ENCODE measurements at places on chromosomes 1 and 21.

DNA sequence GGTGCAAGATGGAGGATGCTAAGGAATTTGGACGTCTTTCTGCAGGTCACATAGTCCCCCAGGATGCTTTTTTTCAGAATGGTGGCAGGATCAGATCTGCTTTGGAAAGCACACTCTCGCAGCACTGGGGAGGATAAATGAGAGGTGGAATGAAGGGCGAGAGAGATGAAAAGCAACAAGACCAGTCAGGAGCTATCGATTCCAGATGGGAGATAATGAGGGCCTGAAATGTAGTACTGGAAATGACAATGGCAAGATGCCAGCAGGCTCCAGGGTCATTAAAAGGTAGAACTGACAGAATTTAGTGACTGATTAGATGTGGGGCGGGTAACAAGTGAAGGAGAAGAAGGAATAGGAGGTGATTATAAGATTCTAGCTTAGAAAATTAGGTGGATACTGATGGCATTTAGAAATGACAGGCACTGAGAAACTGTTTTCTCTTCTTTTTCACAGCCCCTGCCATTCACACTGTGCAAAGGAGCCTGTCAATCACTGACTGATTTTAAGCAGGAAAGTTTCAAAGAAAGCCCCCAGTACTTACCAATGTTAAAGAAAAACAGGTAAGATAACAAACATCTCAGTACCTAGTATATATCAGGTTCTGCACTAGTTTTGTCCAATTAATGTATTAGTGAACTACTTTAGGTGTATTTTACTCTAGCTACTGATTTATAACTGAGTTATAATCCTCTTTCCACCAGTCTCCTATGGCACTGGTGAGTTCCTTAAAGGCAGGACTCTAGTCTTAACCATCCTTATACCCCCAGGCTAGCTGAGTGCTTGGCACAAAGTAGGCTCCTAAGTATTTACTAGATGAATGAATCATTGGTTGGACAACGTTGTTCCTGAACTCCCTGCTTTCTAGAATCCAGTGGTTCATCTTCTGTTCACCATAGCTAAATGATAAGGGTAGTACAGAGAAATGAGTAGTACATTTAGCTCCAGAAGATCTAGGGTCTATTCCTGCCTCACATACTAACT lies 9.2 kb downstream of the PIGM start:
- DNase-seq, result no peak

- no peak for DNase-seq
These were observed 22.4 kb downstream of the CHI3L2 start for GRCh38 chr1:111249960-111250359.

DNA sequence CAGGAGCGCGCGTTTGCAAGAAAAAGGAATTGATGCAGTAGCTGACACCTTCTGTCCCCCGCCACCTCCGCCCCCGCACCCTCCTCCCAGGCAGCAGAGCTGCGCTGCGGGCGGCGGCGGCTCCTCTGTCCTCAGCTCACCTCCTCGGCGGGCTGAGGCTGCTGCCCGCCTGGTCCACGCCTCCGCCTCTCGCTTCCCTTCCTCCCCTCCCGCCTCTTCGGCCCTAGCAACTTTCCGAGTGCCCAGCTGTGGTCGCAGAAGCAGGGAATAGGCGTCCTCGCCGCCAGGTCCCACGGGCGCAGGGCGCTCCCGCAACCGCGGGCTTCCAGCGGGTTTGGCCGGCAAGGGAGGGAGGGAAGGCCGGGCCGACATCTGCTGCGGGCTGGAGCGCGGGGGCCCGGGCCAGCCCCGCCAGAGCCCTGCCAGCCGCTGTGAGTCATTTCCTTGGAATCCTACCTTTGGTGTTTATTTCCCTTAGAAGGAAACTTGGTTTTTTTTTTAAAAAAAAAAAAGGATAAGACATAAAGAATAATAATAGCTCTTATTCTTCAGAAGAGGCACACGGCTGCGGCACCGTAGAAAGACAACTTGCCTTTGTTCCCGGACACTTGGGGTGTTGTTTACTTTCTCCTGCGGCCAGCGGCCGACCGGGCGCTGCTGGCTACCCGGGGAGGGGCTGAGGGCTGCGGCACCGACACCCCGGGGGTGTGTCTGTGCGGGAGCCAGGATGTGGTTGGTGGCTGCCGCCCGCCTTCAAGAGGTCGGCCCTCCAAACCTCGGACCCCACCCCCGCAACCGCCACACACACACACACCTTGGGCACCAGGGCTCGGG lies 1.1 kb downstream of the SERTAD4 start:
- no peak for DNase-seq

GRCh38 chr1:7753641-7754040 lies 17.5 kb upstream of the VAMP3 start:
- no peak for DNase-seq

DNA sequence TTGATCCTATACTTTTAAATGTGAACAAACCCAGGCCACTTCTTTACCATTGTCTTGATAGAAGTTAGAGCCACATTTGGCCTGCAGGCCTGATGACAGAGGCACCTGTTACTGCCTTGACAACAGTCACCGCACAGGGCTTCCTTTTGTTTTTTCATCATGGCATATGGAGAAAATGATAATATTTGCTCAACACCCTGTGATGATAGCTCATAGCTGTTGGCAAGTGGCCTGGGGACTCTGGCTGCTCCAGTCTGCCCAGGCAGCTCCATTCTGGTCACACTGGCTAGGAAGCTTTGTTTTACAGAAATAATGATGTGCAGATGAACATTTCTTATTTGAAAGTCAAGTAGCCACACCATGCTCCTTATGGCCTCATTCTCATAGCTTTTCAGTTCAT lies 89.6 kb upstream of the GPR88 start:
- DNase-seq, result no peak

DNA sequence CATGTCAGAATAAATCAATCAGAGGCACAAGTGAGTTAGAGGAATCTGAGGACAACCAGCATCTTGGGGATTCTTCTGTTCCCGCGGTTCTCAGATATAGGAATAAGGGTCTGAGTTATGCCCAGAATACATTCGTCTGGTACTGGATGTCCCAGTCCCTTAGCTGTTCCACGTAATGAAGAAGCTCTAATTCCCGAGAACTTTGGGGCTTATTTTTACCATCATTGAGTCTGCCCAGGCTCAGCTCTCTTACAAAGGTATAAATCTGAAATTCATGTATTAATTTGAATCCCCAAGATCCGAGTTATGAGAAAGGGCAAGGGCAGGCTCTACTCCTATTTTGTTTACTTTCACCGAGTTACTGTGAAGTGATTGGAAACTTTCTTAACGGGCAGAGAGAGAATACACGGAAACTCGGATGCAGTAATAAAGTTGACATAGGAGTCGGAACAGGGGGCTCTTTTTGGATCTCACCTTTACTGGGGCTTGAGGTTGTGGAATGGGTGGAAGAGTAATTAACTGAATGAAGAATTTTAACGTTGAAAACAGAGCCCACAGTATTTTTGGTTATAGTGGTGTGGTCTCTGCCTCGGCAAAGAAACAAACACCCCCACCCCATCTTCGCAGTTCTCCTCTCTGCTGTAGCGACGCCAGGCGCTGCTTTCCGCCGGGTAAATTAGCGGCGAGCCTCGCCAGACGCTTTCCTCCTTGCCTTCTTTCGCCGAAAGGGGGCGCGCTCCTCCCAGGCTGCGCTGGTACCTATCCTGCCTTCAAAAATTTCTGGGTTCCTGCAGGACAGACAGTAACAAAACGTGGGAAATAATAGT lies 7.1 kb downstream of the PRRX1 start:
- no peak for DNase-seq

DNA sequence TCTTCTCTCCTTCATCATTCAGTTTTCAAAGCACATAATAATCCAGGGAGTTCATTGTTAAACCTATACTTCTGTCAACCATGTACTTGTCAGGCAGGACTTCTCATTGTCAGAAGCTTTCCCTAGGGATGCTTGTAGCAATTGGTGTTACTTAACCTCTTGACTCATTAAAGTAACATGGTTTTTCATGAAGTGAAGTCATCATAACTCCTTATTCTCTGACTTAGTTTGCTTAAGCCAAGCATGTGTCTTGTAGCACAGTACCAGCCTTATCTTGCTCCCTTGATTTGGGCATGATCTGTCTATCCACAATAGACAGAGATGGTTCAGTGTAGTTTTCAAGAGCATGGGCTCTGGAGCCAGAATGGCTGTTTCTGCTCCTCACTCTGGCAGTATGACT lies 45.3 kb downstream of the LRIG2 start:
- no peak for DNase-seq

GRCh38 chr1:59292562-59292961 lies 4.3 kb upstream of the FGGY start:
- DNase-seq, result no peak

GRCh38 chr1:104804147-104804546 lies 1054.4 kb downstream of the AMY1C start:
- DNase-seq, result no peak

GRCh38 chr1:106027871-106028270 lies 1028.6 kb upstream of the PRMT6 start:
- no peak for DNase-seq

DNA sequence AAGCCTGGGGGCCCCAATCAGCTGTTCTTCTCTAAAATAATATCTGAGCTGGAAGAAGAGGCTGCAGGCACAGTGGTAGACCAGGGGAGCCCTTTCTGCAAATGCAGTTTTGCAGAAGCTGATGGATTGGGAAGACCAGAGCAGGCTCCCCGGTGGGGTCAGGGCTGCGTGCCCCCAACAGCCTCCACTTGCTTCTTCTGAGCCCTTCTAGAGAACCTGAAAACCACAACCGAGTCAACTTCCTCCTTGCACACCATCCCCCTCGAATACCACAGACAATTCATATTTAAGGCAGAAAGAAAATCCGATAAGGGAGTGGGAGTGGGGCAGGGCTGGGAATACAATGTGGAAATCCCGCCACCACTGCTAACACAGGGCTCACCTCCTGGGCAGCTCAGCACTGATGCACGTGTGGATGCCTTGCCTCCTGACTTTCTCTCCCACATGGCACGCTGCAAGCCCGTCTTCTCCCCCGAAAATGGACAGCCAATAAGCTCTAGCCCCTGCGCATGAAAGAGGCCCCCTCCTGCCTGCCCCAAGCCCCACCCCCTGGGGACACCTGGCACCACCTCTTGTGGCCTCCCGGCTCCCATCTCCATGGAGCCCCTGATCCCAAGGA lies 25.4 kb upstream of the ALDH4A1 start:
- no peak for DNase-seq

Measured in activated T-cell treated with anti-CD3 and anti-CD28 coated beads, Interleukin-2, amount 50 U/mL, for 4 hours (primary cell).